ENCODE measurements at places on chromosomes 7 and 10.

DNA sequence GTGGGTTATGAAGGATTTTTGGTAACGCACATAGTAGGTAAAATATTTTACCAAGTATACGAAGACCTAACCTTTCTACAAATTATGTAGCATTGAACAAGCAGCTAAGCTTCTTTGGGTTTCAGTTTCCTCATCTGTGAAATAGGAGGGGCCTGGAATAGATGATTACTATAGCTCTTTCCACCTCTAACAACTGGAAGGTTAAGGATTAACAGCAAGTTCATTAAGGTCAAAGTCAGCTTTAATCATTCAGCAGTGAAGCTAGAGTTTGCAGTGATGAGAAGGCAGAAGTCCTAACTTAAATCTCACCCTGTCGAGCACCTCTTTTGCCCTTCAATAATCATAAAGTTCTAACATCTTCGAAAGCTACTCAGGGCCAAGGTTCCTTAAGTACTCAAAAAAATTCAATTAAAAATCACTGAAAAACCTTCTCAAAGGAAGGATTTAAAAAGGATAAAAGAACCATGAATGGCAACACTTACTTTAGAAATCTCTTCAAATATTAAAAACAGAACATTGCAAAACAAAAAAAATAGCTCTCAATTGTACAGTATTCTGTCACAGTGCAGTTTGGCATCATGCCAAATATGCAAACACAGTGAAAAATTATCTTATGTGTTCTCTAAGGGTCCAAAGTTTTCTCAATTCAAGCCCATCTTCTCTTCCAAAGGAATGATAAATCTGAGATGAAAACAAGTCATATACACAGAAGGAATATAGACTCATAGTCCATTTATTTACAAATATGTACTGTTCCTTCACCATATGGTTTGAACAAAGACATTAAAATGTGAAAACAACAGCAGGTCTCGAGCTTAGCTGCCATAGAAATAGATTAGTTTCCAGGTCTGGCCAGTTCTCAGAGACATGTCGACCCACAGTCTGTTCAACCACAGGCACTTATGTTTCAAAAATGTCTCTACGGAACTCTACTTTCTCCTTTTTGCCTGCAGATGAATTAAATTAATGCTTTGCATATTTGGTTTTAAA lies 152.0 kb upstream of the SLC13A1 start:
- DNase-seq, result no peak

GRCh38 chr7:26759108-26759507 lies 105.3 kb downstream of the SKAP2 start:
- DNase-seq, result no peak

- no peak for DNase-seq
Observed at GRCh38 chr7:2613931-2614600, 17.7 kb upstream of the TTYH3 start.

GRCh38 chr7:152103691-152104090 lies 78.2 kb downstream of the GALNT11 start:
- DNase-seq, result no peak

- DNase-seq, result no peak
Observed at GRCh38 chr7:155244675-155245074, 53.0 kb upstream of the INSIG1 start.

- no peak for DNase-seq
Observed at GRCh38 chr10:88672041-88672440, 7.8 kb downstream of the LIPF start.

DNA sequence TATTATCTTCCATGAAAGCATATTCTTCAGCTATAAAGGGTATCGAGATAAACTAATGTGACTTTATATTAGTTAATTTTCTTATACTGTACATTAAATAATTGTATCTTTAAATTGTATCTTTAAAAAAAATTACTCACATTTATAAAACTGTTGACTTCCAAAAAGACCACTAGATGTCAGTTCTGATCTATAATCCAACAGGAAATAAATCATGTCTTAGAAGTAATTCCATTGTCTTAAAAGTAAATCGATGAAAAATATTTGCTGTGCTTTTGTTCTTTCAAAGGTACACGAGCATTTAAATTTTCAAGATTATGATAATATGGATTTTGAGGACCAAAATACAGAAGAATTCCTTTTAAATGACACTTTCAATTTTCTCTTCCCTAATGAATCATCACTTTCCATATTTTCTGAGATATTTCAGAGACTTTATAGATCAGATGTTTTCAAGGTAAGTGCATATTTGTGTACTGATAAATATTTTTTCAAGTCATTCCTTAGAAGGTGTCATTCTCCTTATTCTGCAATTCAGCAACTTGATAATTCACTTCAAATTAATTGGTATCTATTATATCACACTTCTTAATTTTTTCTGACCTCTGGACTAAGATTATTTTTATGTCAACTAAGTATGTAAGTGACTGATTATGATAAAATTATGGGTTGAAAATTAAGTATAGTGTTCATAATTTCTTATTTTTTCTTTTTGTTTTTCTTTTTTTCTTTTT lies 138.5 kb downstream of the CPED1 start:
- no peak for DNase-seq

DNA sequence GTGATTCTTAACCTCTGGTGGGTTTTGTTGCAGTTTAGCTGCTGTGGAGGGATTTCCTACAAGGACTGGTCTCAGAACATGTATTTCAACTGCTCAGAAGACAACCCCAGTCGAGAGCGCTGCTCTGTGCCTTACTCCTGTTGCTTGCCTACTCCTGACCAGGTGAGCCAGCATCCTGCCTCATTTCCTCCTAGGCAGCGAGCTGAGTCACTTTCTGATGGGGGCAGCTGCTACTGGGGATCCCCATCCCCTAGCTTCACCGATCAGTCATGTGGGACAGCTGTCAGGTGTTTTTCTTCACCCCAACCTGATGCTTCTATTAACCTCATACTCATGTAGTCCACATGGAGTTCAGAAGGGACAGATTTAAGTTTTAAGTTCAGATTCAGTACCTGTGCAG lies 21.7 kb upstream of the SMO start:
- no peak for DNase-seq

DNA sequence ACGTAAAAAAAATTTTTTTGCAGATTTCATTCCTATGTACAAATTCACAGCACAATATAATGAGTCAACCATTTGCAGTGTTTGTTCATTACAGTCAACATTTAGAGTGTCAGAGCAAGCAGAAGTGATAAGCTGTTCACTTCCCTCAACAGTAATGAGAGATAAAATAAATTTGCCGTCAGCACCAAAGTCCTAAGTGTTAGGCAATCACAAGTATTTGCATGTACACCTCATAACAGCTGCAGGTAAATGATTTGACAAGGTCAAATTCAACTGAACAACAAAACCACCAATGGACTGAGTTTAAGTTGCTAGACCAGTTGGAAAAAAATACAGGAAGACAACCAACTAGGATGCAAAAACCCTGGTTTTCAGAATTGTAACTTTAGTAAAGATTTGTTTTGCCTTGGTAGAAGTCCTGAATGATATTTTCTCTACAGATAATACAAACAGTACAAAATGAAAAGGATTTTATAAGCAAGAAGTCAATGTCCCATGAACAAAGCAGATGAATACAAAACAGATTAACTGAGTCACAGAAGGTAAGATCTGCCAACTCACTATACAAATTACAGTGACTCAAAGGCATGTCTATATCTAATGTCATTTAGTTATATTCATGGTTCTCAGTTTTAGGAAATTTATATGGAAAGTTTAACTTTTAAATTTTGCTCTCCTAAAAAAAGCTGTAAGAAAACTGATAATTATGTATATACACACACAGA lies 10.4 kb downstream of the RAPGEF5 start:
- DNase-seq, result no peak

- DNase-seq, result no peak
Observed at GRCh38 chr7:15667991-15668390, 18.5 kb downstream of the MEOX2 start.

GRCh38 chr7:142800699-142801260 lies 30.0 kb downstream of the PRSS2 start:
- no peak for DNase-seq

DNA sequence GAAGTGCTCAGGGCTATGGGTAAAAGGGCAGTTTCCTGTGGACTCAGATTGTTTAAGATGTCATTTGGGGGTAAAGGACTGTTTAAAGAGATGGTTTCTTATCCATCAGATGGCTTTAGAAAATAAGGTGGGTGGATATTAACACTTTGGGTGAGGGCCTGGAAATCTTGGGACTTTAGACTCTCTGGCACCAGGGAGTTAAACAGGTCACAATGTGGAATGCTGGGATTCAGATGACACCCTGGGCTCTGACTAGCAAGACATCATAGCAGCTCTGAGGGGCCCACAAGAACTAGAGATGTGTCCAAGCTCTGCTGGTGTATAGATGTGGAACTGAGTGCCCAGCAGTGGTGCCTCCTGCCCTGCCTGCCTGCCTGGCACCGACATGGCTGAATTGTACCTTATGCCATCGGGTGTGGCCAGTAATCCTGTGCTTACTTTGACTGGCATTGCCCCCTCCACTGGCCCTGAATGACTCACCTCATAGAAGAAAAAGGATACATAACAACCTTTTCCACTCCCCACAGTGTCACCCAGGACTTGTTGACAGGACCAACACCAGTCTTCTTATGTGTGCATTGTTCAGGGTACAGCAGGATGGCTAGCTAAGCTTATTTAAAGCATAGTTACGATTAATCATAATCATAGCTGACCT lies 100.0 kb upstream of the PRR15 start:
- no peak for DNase-seq

DNA sequence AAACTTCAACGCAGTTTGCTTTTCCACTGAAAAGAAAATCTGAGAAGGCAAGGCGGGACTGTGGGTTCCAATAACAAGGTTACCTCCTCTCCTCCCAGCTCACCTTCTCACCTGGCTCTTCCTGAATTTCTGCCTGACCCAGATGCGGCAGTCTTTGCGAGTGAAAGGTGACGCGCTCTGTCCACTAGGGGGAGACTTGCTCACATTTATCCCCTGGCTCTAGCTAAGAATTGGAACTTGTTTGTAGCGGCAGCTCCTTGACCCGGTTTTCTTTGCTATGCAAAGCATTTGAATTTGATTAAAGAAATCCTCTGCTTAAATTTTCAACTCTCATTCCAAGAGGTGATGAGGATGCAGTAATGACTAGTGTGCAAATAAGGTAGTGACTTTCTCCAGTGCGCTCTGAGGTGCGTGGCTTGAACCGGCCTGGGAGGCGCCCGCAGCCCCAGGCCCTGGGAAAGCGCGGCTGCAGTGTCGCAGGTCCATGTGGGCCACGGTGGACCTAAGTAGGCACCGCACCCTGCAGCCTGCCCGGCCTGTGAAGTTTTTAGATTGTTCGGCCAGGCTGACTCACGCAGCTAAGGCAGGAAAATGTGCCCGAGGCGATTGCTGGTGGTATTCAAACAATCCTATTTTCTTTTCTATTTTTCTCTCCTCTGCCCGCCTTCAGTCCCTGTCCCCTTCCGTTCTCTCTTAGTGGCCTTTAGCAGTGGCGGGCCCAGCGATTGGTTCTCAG lies 336.9 kb upstream of the NPSR1 start:
- DNase-seq, result peak; percentile 5

DNA sequence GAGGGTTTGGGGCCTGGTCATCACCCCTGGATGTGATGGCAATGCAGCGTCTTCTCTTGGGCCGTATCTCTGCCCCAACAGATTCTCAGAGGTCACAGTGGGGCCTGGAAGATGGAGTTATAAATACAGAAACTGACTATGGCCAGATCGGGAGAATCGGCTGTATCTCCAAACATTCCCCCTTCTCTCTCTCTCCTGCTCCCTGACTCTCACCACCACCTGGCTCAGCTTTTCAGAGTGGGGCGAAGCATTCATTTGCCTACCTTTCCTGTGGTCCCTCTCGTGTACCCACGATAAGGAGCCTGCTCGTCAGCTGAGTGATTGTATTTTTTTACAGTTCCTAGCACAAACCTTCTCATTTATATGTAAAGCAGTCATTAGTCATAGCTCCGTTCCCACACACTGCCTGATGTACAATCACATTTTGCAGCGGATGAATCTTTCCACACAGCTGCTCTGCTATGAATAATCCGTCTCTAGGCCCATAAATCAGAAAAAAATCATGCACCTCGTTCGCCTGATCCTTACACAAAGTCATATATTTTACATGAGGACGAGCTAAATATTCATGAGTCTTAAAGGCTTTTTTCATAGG lies 23.2 kb upstream of the BTRC start:
- DNase-seq, result no peak

DNA sequence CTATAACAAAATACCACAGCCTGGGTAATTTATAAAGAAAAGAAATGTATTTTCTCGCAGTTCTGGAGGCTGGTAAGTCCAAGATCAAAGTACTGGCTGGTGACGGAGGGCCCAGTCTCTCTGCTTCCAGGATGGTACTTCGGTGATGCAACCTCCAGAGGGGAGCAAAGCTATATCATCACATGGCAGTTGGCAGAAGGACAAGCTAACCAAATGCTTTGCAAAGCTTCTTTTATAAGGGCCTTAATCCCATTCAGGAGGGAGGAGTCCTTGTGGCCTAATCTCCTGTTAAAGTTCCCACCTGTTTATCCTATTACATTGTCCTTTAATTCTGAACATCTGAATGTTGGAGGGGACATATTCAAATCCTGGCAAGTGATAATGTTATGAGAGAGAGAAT lies 134.1 kb upstream of the SP4 start:
- no peak for DNase-seq

DNA sequence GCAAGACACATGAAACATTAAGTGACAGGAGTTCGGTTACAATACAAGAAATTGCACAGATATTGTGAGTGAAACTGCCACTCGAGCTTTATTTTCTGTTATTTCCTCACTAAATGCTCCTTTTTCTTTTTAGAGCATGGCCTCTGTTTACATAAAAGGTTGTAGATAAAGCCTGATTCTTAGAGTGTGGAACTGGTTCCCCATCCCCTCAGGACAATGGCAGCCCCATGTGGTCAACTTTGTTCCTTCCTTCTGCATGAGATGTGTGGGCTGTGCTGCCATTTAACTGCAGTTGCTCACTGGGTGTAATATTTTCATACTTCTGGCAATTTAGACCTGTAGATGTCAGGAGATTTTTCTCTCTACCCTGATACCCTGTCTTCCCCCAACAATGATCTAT lies 70.2 kb downstream of the LRGUK start:
- no peak for DNase-seq

DNA sequence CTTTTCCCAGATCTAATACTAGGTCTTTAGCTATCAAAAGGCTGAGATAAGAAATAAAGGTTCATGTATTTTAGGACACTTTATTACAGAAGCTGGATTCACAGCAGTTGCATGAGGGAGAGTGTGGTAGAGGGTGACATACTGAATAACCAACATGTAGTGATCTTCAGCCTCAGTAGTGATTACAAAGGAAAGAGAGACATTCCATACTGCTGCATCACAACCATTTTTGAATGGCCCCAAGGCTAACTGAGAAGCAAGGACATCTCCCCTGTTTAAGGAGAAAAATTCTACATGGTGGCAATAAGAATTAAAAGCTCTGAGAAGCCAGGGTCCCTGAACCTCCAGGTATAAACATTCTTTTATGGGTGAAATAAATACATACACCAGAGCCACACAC lies 35.3 kb downstream of the COG5 start:
- DNase-seq, result no peak

GRCh38 chr10:124058346-124059003 lies 34.9 kb downstream of the CHST15 start:
- no peak for DNase-seq
